ENCODE measurements at places on chromosomes 6 and 20. TPM values are rescaled to one million over a fixed set of nuclear protein-coding genes. Genes with fewer than 3 reads are reported as not detected.
A peak's percentile ranks its signal among the peaks of the same experiment; 100 is the strongest.

The PI16 gene
- total RNA-seq, result 2.1 TPM

DNA sequence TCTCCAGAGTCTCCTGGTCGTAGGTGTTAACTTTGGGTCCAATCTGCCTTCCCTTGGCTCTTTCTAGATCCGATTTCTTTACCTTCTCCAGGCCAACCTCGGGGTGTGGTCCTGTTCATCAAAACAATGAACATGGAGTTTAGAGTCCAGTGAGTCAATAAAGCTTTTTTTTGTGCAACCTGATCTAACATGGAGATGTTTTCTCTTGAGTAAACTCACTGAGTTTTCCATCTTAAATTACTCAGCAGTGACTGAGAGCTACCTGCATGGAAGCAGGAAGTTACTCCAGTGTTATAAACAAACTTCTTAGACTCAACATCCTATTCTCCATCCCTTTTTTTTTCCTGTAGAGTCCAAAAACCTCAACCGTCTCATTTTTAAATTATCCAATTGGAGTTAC lies 14.9 kb upstream of the SLC22A1 start:
- H3K27ac ChIP-seq, result peak overlapping the region; percentile 57
- H3K4me1 ChIP-seq, result peaks cover 14% of the 10 kb centered on the region
- no peaks in the 10 kb centered on the region for H3K27me3 ChIP-seq
- ATAC-seq, result no peak
- peaks cover 78% of the 10 kb centered on the region for H3K36me3 ChIP-seq

- H3K4me3 ChIP-seq, result no peak overlapping the region
- H3K27me3 ChIP-seq, result peaks cover 26% of the 10 kb centered on the region
- ATAC-seq, result no peak
- no peak overlapping the region for H3K27ac ChIP-seq
- H3K36me3 ChIP-seq, result no peaks in the 10 kb centered on the region
These were observed 39.3 kb downstream of the DACT2 start for GRCh38 chr6:168280020-168280898.

DNA sequence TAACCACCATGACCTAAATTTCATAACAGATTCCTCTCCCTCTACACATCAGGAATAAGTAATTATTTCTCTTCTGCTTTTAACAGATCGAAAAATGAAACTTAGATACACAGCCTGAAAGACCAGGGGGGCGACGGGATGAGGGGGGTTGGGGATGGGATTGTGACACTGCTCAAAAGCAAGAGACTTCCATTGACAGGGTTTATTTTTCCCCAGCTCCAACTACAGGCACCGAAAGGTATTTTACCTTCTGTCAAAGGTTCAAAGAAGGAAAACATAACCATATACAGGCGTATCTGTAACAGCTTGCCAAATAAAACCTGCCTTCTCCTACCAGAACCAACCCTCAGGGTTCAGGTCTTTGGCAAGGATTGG lies 1.3 kb downstream of the EPHA7 start:
- no peaks in the 10 kb centered on the region for H3K4me1 ChIP-seq
- no peak overlapping the region for H3K27ac ChIP-seq
- ATAC-seq, result no peak
- H3K4me3 ChIP-seq, result peak overlapping the region; percentile 42

All from activated T-helper 17 cell treated with anti-CD3 and anti-CD28 coated beads, Interleukin-2, amount 50 U/mL, for 72 hours (primary cell).